ENCODE measurements at places on chromosomes 13 and 19. TPM values are rescaled to one million over a fixed set of nuclear protein-coding genes. Genes with fewer than 3 reads are reported as not detected.

The NLRP5 gene
- not detected for total RNA-seq

The PRODH2 gene
- total RNA-seq: not detected

The CD37 gene
- total RNA-seq: 975 TPM

The RAB4B gene
- 12.5 TPM for total RNA-seq

The LGALS14 gene
- 3.7 TPM for total RNA-seq

The FPR1 gene
- 5.8 TPM for total RNA-seq

Data from Karpas-422 (cell line).